ENCODE measurements at places on chromosomes 3 and 15.

- DNase-seq, result no peak
Measured at GRCh38 chr3:54533856-54534255, 394.0 kb downstream of the LRTM1 start.

DNA sequence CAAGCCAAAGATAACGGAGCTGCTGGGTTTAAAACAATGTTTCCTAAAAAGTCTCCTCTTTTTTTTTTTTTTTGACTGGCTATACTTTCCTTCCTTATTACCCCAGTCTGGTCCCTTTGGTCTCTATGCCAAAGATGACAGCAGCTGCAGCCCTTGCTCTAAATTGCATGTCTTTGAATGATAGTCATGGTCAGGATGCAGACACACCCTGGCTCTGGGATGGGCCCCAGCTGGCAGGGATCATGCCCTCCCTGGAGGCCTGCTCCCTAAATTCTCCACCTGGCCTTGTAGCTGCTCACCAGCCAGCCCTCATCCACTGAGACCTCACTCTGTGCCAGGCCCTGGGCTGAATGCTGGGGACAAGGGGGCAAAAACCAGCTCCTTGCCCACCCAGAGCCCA is 95.8 kb downstream of the MESD start:
- no peak for DNase-seq

DNA sequence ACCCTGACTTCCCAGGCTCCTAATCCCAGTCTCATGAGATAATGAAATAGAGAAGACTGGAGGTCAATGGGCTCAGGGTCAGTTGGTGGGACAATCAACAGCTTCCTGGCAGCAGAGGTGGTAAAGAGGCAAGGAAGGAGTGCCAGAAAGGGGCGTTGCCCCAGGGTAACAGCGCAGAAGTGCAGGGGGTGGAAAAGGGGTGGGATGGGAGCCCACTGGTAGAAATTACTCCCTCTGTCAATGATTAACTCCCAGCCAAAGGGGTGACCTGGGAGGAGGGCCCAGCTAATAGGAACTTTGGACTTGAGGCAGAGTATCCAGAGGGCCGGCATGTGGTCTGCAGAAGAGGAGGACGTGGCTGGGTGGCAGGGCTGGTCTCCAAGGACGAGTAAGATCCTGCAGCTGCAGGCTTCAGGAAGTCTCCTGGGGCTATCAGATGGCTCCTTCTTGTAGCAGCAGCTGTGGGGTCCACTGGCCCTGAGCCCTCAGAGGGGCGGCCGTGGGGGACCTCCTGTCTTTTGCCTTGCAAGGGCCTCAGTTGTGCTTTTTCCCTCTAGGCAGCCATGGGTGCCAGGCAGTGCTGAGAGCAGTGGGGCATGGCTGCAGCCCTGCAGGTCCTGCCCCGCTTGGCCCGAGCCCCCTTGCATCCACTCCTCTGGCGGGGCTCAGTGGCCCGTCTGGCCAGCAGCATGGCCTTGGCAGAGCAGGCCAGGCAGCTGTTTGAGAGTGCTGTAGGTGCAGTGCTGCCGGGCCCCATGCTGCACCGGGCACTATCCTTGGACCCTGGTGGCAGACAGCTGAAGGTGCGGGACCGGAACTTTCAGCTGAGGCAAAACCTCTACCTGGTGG is 2.3 kb downstream of the GLYCTK start:
- no peak for DNase-seq

GRCh38 chr15:51758645-51759044 is 7.2 kb downstream of the TMOD2 start:
- no peak for DNase-seq

DNA sequence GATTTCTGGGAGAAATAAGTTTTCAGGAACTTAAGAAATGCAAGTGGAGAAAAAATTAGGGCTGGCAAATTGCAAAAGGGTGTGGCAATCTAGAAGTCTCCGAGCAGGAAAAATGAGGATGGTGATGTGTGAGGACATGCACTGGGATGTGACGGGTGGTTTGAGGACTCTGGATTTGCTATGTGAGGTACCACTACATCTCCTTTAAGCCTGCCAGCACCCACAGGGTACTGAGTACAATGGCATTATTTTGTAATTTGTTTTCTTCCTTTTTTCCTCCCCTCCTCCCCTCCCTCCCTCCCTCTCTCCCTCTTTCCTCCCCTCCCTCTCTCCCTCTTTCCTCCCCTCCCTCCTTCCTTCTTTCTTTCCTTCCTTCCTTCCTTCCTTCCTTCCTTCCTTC is 237.5 kb downstream of the GAP43 start:
- no peak for DNase-seq

DNA sequence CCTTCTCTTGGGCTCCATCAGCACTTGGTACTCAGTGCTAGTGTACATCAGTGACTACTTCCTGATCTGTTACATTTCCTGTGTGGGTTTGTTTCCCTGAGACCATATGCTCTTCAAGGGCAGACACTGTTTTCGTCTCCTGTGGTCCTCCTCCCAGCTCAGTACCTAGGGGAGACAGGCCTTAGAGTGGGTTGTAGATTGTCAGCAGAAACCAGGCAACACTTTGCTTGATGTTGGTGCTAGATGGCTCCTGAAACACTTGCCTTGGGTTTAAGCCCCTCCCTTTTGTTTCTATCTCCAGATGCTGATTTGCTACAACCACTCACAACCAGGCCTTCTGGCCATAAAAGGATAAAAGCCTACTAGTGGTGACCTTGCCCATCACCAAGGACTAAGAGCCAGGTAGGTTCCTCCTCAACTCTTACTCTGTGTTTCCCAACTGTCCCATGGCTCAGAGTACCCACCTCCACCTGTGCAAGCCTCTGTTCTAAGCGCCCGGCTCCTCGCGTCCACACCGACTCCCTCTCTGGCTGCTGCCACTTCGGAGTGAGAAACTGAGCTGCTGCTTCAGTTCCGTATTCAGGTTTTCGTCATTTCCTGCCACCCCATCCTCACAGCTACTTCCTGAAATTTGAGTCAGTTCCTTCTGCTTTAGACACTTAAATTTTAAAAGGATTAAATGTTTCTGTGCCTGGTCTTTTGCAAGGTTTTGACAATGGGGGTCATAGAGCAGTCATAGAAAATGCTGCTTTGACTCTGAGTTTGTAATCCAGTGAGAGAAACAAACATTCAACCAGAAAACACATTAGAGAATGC is at the start of gene HCLS1:
HCLS1 (minus strand) TSS at position 548 of the 816 bp plus-strand sequence. CDS start 2,556 bp downstream, outside the sequence.
- no peak for DNase-seq

- DNase-seq, result no peak
Measured at GRCh38 chr3:37745076-37745475, 116.6 kb upstream of the CTDSPL start.

DNA sequence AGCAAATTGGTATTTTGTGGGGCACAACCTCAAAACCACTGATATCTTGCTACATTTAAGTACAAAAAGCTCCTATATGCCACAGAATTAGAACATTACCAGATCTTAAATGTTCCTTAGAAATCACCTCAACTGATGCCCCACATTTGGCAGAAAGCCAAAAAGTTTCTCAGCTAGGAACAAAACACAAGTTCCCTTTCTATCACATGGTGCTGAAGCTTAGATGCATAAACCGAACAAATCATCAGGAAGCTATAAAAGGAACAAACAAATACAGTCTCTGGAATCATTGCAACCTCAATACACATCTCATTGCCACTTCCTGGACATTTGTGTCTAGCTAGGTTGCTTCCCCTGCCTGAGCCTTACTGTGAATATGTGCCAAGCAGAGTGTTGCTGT is 492.6 kb downstream of the LPP start:
- DNase-seq, result no peak

- DNase-seq, result no peak
Measured at GRCh38 chr3:177089110-177089509, 108.2 kb downstream of the TBL1XR1 start.

DNA sequence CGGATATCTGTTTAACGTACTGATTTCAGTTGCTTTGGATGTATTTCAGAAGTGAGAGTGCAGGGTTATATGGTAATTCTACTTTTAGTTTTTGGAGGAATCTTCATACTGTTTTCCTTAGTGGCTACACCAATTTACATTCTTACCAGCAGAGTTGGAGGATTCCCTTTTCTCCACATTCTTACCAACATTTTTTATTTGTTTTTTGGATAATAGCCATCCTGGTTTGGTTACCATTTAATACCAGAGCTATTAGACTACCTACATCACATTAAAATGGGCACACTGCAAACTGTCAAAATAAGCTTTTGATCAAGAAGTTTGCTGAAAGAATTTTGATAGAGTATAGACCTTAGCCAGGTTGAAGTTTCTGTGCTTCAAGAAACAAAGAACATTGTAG is 217.2 kb upstream of the CFAP20DC start:
- DNase-seq, result no peak

GRCh38 chr3:6526321-6526720 is 334.6 kb upstream of the GRM7 start:
- no peak for DNase-seq

- no peak for DNase-seq
Measured at GRCh38 chr3:16474216-16474615, 39.3 kb downstream of the RFTN1 start.

DNA sequence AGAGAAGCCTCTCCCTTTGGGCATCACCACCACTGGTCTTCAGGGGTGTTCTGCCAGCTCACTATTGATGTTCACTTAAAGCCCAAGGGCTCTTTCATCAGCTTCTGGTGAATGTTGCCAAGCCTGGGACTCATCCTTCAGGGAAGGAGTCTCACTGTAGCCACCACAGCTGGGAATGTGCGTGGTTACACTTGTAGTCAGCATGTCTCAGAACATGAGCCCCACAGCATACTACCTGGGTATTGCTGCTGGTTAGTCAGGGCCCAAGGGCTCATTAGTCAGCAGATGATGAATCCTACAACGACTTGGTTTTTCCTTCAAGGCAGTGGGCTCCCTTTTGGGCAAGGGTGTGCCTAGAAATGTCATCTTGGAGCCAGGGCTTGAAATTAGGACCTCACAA is 412.9 kb downstream of the VGLL3 start:
- DNase-seq, result no peak

DNA sequence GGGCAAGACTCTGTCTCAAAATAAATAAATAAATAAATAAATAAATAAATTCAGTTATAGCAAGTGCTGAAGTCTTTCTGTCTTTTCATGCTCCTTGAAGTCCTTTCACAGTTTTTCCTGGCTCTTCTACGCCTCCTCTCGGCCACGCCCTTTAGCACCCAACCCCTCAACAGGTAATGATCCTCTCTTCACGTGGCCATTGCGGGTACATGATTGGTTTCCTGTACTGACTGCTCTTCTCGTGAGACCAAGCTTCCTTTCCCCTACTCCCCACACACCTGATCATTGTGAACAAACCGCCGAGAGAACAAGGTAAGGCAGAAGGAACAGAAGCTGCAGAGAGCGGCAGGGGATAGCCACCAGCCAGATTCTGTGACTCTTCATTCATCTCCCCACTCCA is 2.3 kb upstream of the ZNF774 start:
- no peak for DNase-seq

DNA sequence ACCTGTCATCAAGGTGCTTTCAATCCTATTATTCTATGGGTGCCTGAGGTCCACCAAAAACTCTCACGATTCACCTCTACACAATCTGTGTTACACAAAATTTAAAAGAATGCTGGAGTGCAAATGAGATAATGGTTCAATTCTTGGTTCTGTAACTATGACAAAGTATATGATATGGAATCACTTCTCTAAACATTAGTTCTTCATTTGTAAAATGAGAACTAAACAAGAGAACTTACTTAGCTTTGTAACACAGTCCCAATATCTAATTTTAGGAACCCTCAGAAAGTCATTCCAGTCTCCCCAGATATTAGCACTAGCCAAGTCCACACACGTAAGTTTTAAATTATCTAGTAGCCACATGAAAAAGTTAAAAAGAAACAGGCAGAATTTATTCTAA is 111.5 kb downstream of the TBL1XR1 start:
- DNase-seq, result no peak

GRCh38 chr3:173770011-173770410 is 372.5 kb downstream of the NLGN1 start:
- no peak for DNase-seq

DNA sequence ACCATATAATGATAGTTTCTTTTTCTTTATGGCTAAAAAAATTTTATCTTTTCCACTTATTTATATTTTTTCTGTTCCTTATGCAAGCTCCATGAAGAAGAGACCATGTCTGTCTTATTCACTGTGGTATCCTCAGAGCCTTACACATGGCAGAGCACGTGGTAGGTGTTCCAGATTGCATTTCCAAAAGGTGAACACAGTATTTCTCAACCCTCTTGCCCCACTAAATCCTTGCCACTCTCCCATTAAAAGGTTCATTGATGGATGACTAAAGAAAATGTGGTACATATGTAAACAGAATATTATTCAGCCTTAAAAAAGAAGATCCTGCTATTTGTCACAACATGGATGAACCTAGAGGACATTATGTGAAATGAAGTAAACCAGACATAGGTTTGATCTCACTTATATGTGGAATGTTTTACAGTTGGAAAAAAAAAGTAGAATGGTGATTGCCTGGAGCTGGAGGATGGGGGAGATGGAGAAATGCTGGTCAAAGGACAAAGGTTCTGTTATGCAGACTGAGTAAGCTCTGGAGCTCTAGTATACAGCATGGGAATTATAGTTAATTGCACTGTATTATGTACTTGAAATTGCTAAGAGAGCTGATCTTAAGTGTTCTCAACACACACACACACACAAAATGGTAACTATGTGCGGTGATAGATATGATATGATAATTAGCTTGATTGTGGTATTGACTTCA is 266.7 kb downstream of the CNTN3 start:
- no peak for DNase-seq

DNA sequence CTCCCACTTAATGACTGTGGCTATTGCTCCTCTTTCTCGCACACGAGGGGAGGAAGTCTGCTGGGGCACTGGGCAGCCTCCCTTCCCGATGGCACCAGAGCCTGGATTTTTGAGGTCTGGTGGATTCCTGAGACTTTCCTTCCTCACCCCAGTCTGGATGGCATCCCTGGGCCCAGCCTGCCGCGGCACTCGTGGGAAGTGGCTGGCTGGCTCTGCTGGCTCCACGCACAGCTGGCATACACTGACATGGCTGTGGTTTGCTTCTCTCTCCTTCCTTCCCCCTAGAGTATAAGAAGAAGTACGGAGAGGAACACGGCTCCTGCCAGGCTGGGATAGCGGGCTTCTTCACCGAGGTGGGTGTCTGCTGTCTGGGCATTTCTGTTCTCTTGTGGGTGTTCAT is 319.8 kb upstream of the LRRFIP2 start:
- DNase-seq, result no peak

- no peak for DNase-seq
Measured at GRCh38 chr3:127387556-127388153, 99.8 kb upstream of the PRR20G start.

DNA sequence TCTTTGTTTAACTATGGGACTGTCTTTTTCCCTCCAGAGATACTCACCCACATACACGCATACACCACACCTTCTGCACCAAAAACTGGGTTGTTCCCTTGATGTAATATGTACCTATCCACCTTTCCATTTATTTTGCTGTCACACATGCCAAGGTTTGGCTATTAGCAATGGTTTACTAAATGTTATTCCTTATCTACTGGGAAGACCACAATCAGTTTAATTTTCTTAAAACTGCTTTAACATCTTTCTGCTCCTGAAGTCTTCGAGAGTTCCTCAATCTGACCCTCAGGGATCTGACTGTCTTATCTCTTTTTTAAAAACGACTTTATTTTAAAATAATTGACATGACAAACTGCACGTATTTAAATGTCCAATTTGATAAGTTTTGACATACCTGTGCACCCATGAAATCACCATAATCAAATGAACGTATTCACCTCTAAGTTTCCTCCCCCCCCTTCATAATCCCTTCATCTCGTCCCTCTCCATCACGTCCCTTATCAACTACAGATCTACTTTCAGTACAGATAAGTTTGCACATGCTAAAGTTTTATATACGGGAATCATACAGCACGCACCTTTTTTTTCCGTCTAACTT is 805 bp upstream of the TRPM7 start:
- DNase-seq, result no peak

Measured in NCI-H2081 treated with DMSO at 0.1 percent for 48 hours (cell line).